Thymus (tissue), 14 donors: ENCODE measurements at places on chromosomes 1 and 21.

DNA sequence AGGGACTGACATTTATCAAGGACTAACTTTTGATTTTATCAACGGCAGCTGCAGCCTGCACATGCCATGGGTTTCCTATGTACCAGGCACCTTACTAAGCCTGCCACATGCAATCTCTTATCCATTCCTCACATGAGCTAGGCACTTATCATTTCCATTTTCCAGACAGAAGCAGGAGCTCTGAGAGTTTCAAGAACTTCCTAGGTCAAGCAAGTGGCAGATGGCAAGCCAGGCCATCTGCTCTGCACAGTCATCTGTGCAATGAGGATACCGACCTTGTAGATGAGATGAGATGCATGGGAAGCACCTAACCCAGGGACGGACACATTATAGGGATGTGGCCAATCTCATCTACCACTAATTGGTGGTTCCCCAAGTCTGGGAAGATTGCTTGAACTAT, 339.4 kb upstream of the USP24 start:
- H3K4me3 ChIP-seq: no peak overlapping the region
- H3K27me3 ChIP-seq: no peaks in the 10 kb centered on the region
- H3K36me3 ChIP-seq: no peaks in the 10 kb centered on the region
- no peak for DNase-seq
- H3K4me1 ChIP-seq: no peaks in the 10 kb centered on the region
- no peak overlapping the region for H3K27ac ChIP-seq

- H3K4me1 ChIP-seq: no peaks in the 10 kb centered on the region
- H3K27ac ChIP-seq: no peak overlapping the region
- peaks cover 26% of the 10 kb centered on the region for H3K36me3 ChIP-seq
Measured at GRCh38 chr1:160821627-160822026, 25.7 kb downstream of the LY9 start.

GRCh38 chr1:196609370-196609737, 1.1 kb upstream of the KCNT2 start:
- DNase-seq: no peak
- H3K27ac ChIP-seq: no peak overlapping the region
- no peaks in the 10 kb centered on the region for H3K36me3 ChIP-seq
- H3K27me3 ChIP-seq: no peaks in the 10 kb centered on the region
- H3K4me3 ChIP-seq: no peak overlapping the region

- no peak overlapping the region for H3K4me3 ChIP-seq
- H3K27me3 ChIP-seq: no peaks in the 10 kb centered on the region
- no peaks in the 10 kb centered on the region for H3K4me1 ChIP-seq
- H3K36me3 ChIP-seq: no peaks in the 10 kb centered on the region
- DNase-seq: no peak
Measured at GRCh38 chr1:110286564-110286963, 52.6 kb upstream of the RBM15 start.

DNA sequence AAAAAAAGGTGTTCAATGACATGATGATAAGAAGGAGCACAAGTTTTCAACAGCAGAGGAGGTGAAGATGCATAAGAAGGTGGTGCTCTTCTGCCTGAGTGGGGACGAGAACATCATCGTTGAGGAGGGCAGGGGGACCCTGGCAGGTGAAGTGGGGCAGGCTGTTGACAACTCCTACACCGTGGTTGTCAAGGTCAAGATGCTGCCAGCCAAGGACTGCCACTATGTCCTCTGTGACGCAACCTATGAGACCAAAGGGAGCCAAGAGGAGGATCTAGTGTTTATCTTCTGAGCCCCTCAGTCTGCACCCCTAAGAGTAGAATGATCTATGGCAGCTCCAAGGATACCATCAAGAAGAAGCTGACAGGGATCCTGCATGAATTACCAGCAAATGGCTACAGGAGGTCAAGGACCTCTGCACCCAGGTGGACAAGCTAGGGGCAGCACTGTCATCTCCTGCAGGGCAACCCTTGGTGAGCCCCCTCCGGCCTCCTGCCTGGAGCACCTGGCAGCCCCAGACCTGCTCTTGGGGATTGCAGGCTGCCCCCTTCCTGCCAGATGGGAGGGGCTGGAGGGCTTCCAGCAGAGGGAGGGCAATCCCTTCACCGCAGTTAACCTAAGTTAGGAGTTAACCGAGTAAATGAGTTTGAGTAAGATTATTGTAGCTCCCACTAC, 80.5 kb downstream of the ZNF281 start:
- H3K27me3 ChIP-seq: no peaks in the 10 kb centered on the region
- no peaks in the 10 kb centered on the region for H3K36me3 ChIP-seq
- no peak overlapping the region for H3K27ac ChIP-seq

GRCh38 chr1:98672189-98672588, 10.7 kb downstream of the SNX7 start:
- no peak overlapping the region for H3K4me3 ChIP-seq
- DNase-seq: no peak
- no peaks in the 10 kb centered on the region for H3K36me3 ChIP-seq
- H3K27ac ChIP-seq: no peak overlapping the region

GRCh38 chr1:169538998-169539871, 47.0 kb downstream of the F5 start:
- H3K4me3 ChIP-seq: no peak overlapping the region
- no peaks in the 10 kb centered on the region for H3K27me3 ChIP-seq
- H3K36me3 ChIP-seq: no peaks in the 10 kb centered on the region
- DNase-seq: no peak

- no peaks in the 10 kb centered on the region for H3K27me3 ChIP-seq
- no peak for DNase-seq
- H3K4me3 ChIP-seq: no peak overlapping the region
Measured at GRCh38 chr1:19112891-19113696, 97.0 kb downstream of the UBR4 start.
